ENCODE measurements at places on chromosomes 5 and 9.

- DNase-seq = no peak
Measured at GRCh38 chr5:139872052-139872766, 76.6 kb downstream of the PSD2 start.

DNA sequence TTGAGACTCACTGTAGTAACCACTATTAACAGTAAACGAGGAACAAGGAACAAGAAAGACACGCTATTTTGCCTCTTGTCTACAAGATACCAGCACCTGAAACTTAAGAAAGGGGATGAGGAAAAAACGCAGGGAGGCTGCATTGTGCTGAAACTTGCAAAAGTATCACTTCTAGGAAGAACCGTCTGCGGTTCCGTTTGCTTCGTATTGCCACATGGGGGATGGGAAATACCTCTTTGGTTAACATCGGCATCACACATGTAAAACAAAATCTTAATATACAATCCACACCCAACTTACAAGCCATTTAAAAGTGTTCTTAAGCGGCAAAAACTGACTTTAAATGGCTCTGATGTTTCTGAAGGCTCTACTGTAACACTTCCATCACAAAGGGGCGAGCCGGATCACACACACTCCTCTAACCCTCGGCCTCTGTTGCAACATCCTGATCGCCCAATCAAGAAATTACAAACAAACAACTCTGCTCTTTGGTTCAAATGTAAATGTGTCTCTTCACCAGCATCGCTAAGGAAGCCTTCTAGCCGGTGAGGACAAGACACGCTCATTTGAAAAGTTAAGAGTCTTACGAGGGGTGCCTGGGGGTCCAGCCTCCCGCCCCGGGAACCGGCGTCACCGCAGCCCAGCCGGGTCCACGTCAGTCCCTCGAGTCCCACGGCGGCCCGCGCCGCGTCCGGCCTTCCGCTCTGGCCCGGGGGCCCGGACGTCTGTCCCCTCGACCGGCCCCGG, 621 bp downstream of the SEC16A start:
- DNase-seq = no peak

DNA sequence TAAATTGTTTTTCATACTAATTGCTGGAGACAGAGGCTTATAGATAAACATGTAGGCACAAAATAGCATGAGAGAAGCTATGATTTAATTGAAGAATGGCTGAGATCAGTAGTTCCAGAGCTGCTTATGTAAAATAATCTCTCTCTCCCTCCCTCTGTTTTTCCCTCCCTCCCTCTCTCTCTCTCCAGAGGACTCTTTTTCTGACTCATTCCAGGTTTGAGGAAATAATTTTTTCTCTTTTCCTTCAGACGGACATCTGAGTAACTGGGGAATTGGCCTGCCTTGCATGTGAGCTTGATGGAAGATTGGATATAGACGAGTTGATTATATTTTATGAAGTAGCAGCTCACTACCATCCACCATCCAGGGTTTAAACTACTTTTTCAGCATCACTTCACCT, 35.5 kb downstream of the KCTD16 start:
- no peak for DNase-seq

GRCh38 chr5:42624912-42625311, 131.7 kb upstream of the CCDC152 start:
- no peak for DNase-seq

GRCh38 chr9:115758441-115758840, 395.1 kb upstream of the PAPPA start:
- no peak for DNase-seq

- no peak for DNase-seq
Measured at GRCh38 chr5:35117967-35118366, 70.2 kb upstream of the AGXT2 start.

GRCh38 chr5:36059571-36060419, 6.9 kb downstream of the UGT3A2 start:
- DNase-seq = no peak

GRCh38 chr9:573691-574410, 267.6 kb upstream of the DMRT1 start:
- DNase-seq = no peak

All from left lung (tissue), 14 donors.